ENCODE measurements at places on chromosomes 2 and 18.

- DNase-seq: no peak
These were observed 125.8 kb downstream of the GALNT14 start for GRCh38 chr2:31012406-31012805.

- no peak for DNase-seq
These were observed 33.7 kb upstream of the KYNU start for GRCh38 chr2:142843731-142844130.

- DNase-seq: peak; percentile 9
These were observed 126.8 kb upstream of the UNC80 start for GRCh38 chr2:209644842-209645241.

DNA sequence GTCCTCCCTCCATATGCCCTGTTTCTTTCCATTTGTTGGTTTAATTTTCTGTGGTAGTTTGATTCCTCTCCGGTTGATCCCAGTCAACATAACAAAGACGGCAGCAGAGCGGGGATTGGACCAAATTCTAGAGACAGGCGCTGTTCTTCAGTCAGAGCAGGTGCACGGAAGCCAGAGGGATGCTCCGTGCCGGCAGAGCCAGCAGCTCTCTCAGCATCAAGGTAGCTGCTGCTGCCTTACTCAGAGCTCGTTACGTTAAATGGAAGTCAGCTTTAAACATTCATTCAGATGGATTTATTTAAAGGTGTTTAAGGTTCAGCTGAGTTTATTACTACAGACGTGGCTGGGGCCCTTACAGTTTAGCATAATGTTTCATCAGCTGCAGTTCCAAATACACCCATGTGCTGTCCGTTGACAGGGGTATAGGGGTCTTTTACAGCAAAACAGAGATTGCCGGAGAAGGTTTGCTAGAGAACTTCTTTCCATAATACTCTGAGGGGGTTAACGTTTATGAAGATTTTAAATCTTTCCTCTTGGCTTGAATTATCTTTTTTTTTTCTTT lies 497.2 kb upstream of the PIK3C3 start:
- DNase-seq: no peak

GRCh38 chr18:43093646-43094045 lies 21.8 kb downstream of the RIT2 start:
- DNase-seq: no peak

DNA sequence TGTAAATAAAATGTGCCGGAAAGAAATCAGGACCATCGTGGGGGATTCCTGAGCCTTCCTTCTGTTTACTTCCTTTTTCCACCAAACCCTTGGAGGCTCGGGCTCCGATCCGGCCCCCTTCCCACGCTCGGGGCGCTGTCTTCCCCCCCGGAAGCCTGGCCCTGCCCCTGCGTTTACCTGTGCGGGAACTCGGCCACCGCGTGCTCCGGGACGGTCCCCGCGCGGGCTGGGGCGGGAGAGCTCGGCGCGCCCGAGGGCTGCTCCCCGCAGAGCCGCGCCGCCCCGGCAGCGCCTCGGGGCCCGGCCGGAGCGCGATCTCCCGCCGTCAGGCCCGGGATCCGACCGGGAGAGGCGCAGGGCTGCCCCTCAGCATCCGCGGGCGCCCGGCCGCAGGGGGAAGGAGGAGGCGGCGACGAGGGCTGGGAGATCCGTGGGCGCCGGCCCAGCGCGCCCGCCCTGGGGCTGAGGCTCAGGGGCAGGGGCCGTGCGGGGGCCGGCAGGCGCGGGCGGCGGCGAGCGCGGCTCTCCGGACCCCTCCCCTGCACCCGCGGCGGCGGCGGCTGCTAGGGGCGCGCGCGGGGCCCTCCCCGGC lies 435 bp downstream of the ADCY3 start:
- peak; percentile 11 for DNase-seq

- peak; percentile 50 for DNase-seq
These were observed 144.1 kb downstream of the FHOD3 start for GRCh38 chr18:36441426-36442240.

- no peak for DNase-seq
These were observed 168.4 kb downstream of the ZFP36L2 start for GRCh38 chr2:43057742-43058725.

GRCh38 chr2:174224665-174225288 lies 23.6 kb downstream of the OLA1 start:
- DNase-seq: no peak

GRCh38 chr2:208245746-208246145 lies 9.1 kb downstream of the IDH1 start:
- no peak for DNase-seq

- peak; percentile 10 for DNase-seq
These were observed 76.9 kb upstream of the MAP3K20 start for GRCh38 chr2:172998547-172999272.

DNA sequence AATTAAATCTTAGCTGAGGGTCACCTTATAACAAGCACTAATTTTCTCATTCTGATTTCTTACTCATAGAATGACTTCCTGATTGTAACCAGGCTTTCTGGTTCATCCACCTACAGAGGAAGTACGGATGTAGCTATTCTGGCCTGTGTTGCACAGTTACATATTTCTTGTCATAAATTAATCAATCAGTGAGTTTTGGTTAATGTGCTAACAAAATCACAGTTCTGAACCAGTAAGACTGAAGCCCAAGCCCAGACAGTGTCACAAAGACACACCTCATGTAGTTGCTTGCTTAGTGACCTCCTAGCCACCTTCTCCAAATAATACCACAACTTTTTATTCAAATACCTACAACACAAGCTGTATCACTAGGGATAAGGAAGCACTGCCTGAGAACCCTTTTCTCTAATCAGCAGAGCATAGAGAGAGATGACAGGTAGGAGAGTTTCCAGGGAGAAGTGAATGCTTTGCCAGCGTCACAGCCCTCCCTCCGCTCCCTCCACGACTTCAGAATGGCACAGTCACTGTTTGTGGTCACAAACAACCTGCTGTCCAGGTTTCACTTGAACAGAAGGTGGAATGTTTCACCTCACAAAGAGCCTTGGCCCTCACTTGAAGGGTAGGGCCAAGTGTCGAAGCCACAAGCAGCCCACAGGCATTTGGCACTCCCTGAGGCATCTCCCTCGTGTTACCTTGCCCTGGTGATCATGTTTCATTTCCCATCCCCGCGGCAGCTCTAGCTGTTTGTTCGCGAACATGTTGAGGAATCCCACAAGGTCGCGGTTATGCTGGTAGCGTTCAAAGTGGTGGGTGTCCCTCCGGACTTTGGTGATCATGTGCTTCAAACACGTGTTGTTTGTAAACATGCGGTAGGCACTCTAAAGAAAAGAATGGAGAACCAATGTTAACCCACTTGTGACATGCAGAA lies 120.8 kb upstream of the STK17B start:
- DNase-seq: peak; percentile 96

DNA sequence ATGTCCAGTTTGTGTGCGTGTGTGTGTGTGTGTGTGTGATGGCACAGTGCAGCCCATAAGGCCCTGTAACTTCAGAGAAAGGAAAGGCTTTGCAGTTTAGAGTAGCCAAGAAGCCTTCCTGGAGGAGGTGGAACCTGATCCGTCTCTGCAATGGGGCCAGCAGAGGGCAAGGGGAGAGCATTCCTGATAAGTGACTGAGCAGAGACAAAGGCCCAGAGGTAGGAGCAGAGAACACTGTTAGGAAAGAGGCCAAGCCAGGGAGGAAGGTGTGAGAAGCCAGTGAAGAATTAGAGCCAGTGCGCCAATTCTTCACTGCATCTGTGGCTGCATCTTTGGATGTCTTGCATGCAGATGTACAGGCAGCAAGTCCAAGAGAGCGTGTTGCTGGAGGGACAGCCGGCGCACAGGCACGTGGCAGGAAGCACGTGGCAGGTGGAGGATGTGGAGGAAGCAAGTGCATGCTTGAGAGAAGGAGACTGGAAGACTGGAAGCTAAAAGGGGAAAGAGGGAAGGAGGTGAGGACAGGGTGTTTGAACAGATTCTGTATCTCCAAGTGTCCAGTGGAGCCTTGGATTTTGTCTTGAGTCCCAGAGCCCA lies 196.3 kb downstream of the CTIF start:
- DNase-seq: peak; percentile 62

DNA sequence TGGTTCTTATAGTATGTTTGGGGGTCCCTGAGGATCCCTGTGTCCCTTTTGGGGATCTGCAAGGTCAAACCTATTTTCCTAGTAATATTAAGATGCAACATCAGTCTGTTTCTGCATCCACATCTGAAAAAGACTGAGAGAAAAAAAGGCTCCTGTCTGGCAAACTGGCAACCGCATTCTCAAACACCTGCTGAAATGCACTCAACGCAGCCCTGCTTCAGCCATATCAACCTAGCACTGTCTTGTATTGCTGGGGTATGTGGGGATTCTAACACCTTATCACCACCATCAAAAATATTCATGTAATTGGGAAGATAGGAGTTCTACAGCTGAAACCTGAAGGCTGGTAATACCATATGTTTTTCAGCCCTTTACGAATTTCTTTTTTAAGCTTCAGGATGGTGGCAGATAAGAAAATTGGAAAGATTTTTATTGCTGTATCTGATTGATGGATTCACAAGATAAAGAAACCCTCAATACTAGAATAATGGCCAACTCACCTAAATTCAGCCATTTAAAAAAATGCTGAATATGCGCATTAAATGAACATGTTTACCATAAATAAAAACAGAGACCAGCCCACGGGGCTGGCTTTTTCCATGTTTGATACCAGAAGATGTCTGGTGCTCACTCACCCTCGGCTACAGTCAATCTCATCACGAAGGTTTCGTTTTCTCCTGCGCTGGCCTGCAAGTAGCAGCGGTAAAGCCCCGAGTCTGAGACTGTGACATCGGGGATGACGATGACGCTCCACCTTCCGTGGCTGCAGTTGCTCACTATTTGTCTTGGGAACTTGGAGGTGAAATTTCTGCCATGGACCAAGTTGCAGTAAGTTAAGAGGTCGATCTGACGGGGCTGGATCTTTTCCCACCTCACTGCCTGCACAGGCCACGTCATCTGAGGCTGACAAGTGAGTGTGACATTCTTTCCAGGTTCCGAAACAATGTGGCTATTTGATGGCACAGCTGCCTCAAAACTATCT lies 52.3 kb downstream of the CD226 start:
- DNase-seq: no peak

- DNase-seq: peak; percentile 39
These were observed 18.3 kb upstream of the TAF4B start for GRCh38 chr18:26207937-26208336.

- no peak for DNase-seq
These were observed 78.9 kb upstream of the SCN7A start for GRCh38 chr2:166572937-166573336.

GRCh38 chr2:117523267-117523666 lies 291.2 kb upstream of the DDX18 start:
- DNase-seq: no peak

GRCh38 chr18:60676815-60677214 lies 304.2 kb upstream of the MC4R start:
- no peak for DNase-seq

- no peak for DNase-seq
These were observed 89.7 kb downstream of the NEB start for GRCh38 chr2:151644580-151644979.

GRCh38 chr2:45283764-45284620 lies 274.7 kb upstream of the SIX2 start:
- peak; percentile 94 for DNase-seq

- DNase-seq: no peak
These were observed 1420.3 kb upstream of the PIK3C3 start for GRCh38 chr18:40534723-40535122.

DNA sequence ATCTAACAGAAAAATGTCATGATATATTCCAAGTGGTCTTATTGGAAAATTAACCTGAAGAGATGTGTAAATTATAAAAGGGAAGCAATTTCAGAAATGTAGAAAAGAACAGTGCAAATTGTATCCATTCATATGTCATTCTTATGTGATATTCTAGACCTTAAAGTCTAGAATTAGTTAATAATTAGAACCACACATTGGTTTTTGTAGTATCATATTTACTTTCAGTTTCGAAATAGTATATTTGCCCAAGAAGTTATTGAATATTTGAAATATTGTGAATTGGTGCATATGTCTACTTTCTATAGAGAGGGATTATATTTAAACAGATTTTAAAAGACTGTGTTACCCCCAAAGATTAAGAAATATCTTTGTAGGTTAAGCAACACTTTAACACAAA lies 1348.6 kb upstream of the ACVR2A start:
- no peak for DNase-seq

DNA sequence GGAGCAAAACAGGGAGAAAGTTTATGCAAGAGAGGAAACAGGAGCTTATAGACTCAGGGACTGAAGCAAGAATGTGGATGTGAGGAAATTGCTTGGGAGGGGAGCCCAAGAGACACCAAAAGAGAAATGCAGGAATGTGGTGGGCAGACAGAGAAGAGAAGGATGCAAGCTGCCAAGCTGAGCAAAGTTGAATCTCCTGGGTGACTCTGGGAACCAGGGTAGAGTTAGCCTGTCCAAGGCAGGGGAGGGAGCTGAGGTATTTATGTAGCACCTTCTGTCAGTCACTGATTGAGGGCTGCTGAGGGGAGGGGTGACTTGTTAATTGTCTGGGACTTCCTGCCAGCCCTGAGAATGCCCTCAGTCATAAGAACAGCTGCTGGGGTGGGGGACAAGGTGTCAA lies 464.3 kb downstream of the NBAS start:
- DNase-seq: no peak

- DNase-seq: no peak
These were observed 61.3 kb downstream of the SPRED2 start for GRCh38 chr2:65371074-65371434.

DNA sequence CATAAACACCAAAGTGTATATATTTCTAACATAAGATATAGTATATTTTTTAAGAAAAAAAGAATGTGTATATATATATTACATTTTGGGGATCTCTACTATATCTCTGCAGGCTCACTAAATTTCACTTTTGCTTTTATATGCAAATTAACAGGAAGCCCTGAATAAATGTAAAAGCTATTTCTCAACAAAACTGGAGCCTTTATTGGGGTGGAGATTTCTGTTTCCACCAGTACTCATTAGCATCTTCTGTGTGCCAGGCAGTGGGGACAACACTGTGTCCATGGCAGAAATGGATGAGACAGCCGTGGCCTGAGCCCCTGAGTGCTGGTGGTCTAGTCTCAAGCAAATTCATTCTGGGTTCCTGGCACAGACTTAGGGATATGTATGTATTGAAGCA lies 41.3 kb downstream of the C18orf63 start:
- DNase-seq: no peak

GRCh38 chr2:173860566-173860965 lies 104.6 kb downstream of the SP3 start:
- no peak for DNase-seq

- no peak for DNase-seq
These were observed 77.6 kb upstream of the BCL2L11 start for GRCh38 chr2:111042772-111043771.

DNA sequence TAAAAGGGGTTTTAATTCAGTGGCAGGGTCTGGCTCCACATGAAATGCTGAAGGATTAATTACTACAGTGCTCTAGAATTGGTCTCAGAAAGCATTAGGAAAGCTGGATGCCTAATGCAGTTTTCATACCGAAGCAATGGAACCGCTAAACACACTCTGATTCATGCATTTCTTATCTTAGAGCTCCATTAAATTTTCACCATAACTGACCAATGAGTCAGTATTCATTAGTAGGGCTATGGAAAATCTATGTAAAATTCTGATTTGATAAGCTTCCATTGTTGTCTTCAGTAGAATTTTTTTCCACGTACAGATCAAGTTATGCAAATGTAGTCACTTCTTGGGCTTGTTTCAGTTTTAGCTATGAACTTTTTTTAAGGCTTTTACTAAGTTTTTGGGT lies 359.9 kb downstream of the ARHGAP15 start:
- DNase-seq: peak; percentile 81

All from M059J (cell line).